ENCODE measurements at places on chromosomes 12 and 14. TPM values are rescaled to one million over a fixed set of nuclear protein-coding genes. Genes with fewer than 3 reads are reported as not detected.

GRCh38 chr12:4762773-4763172, 42.6 kb downstream of the GALNT8 start:
- no peaks in the 10 kb centered on the region for H3K36me3 ChIP-seq
- no peak overlapping the region for H3K4me3 ChIP-seq
- H3K27ac ChIP-seq, result no peak overlapping the region
- no peak for DNase-seq
- H3K4me1 ChIP-seq, result no peaks in the 10 kb centered on the region
- H3K27me3 ChIP-seq, result no peaks in the 10 kb centered on the region

- no peaks in the 10 kb centered on the region for H3K27me3 ChIP-seq
- no peak for DNase-seq
- H3K27ac ChIP-seq, result no peak overlapping the region
- no peaks in the 10 kb centered on the region for H3K4me1 ChIP-seq
These were observed 325.7 kb upstream of the RGS6 start for GRCh38 chr14:71606575-71606974.

GRCh38 chr12:93192878-93193277, 184.8 kb upstream of the NUDT4 start:
- DNase-seq, result no peak
- H3K4me1 ChIP-seq, result no peaks in the 10 kb centered on the region
- no peak overlapping the region for H3K27ac ChIP-seq
- H3K4me3 ChIP-seq, result no peak overlapping the region
- no peaks in the 10 kb centered on the region for H3K27me3 ChIP-seq

DNA sequence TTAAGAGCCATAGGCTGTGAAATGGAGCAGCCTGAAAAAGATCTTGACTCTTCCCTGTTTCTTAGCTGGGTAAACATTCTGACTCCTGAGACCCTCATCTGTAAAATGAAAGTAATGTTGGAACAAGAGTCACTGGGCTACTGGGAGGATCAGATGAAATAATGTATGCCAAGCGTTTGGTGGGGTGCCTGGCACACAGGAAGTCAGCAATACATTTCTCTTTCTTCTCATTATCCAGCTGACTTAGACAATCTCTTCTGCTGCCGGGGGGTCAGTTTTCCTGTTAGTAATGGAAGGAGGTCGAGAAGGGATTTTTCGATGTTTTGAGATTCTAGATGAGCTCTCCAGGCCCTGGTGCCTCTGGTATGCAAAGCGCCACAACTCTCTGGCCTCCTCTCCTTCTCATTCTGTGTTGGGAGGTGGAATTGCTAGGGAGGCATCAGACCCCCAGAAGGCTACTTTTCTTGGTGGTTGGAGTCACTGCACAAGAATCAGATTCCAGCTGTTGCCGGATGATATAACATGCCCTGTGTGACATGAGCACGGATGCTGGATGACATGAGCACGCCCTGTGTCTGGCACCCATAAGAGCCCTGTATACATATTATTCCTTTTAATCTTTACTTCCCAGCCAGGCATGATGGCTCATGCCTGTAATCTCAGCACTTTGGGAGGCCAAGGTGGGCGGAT, 4.3 kb downstream of the OASL start:
- H3K27me3 ChIP-seq, result no peaks in the 10 kb centered on the region
- H3K4me3 ChIP-seq, result no peak overlapping the region
- H3K36me3 ChIP-seq, result no peaks in the 10 kb centered on the region
- no peak for DNase-seq

- no peaks in the 10 kb centered on the region for H3K27me3 ChIP-seq
- no peak overlapping the region for H3K27ac ChIP-seq
- DNase-seq, result no peak
- no peaks in the 10 kb centered on the region for H3K36me3 ChIP-seq
- no peak overlapping the region for H3K4me3 ChIP-seq
These were observed 68.2 kb upstream of the E2F7 start for GRCh38 chr12:77133566-77133965.

DNA sequence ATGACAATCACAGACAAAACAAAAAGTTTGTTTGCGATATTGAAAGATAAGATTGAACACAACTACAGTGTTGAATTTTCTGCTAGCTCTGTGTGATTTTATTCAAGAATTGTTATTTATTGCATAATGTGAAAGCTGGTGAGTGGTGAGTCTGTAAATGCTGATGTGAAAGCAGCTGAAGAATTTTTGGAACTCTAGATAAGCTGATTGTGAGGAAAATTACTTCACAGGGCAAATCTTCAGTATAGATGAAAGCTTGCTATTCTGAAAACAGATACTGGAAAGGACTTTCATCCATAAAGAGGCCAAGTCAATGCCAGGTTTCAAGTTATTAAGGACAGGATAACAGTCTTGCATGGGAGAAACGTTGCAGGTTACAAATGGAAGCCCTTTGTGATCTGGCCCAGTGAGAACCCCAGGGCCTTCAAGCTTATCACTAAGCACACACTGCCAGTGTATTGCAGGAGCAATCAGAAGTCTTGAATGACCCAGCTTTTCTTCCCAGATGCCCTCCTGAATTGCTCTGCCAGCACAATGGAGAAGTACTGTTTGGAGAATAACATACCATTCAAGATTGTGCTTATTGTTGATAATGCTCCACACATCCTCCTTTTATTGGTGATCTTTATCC, 153.7 kb downstream of the PCNX1 start:
- no peak for DNase-seq
- H3K4me1 ChIP-seq, result no peaks in the 10 kb centered on the region
- H3K4me3 ChIP-seq, result no peak overlapping the region
- peaks cover 70% of the 10 kb centered on the region for H3K36me3 ChIP-seq

DNA sequence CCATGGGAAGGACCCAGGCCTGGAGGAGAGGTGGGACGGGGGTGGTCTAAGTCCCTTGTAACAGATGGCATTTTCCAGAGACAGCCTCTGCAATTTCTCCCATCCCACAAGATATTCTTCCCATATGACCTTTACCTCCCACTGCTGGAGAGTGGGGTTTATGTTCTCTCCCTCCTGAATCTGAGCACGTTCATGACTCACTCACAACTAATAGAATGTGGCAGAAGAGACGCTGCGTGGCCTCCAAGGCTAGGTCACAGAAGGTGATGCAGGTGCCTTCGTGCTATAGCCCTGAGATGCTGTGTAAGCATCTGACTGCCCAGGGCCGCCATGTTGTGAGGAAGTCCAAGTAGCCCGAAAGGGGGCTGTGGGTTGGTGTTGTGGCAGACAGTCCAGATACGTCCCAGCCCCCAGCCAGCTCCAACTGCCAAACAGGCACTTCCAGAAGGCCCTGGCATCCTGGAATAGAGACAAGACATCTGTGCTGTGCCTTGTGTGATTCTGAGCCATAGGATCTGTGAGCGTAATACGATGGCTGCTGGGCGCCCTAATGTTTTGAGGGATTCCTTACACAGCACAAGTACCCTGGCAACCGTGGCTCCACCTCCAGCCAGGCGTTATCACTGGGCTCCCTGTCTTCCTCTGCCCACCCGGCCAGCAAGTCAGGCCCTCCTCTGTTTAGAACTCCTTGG, 56.1 kb upstream of the NCOR2 start:
- no peaks in the 10 kb centered on the region for H3K27me3 ChIP-seq
- peaks cover 47% of the 10 kb centered on the region for H3K4me1 ChIP-seq
- no peak overlapping the region for H3K4me3 ChIP-seq
- DNase-seq, result no peak

GRCh38 chr12:8078916-8079315, 3.2 kb upstream of the NECAP1 start:
- H3K27ac ChIP-seq, result no peak overlapping the region
- peaks cover 12% of the 10 kb centered on the region for H3K4me1 ChIP-seq
- no peaks in the 10 kb centered on the region for H3K36me3 ChIP-seq
- no peaks in the 10 kb centered on the region for H3K27me3 ChIP-seq
- no peak for DNase-seq

DNA sequence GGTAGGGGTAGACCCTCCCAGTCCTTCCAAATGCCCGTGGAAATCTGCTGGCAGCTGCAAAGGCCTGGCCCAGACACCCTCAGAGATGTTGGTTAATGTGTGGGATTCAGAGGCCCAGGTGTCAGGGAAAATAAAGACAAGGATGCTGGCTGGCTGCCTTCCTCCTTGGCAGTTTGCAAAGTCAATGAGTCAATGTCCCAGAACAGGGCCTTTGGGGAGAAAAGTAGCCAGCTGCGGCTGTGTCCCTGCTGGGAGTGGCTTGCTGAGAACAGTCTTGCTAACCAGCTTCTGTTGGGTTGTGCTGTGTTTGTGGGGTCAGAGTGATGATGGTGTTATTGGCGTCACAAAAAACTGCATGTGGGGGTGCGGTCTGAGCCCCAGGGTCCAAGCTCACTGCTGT, 29.2 kb downstream of the GLRX5 start:
- no peak overlapping the region for H3K27ac ChIP-seq
- H3K4me1 ChIP-seq, result no peaks in the 10 kb centered on the region
- H3K4me3 ChIP-seq, result no peak overlapping the region
- no peaks in the 10 kb centered on the region for H3K27me3 ChIP-seq
- H3K36me3 ChIP-seq, result no peaks in the 10 kb centered on the region
- peak; percentile 41 for DNase-seq

- no peaks in the 10 kb centered on the region for H3K27me3 ChIP-seq
- H3K4me3 ChIP-seq, result no peak overlapping the region
- H3K36me3 ChIP-seq, result no peaks in the 10 kb centered on the region
- no peak for DNase-seq
- no peaks in the 10 kb centered on the region for H3K4me1 ChIP-seq
These were observed 162.1 kb downstream of the TMTC2 start for GRCh38 chr12:82848845-82849244.

DNA sequence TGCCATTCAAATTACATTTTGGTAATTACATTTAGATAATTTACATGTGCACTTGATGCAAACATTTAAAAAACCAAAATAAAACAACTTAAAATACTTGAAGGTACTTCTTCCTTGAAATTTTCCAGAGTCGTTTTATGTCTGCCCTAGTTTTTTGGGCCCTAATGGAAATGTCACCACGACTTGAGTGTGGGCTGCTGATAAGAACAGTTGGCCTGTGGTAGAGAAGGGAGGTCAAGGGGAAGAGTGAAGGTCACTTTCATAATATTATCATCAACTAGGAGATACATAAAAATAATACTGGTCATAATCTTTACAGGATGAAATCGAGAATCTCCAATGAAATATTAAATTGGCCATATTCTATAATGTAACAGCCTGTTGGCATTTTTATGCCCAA, 23.1 kb downstream of the ZDHHC17 start:
- no peaks in the 10 kb centered on the region for H3K36me3 ChIP-seq
- H3K4me1 ChIP-seq, result peaks cover 12% of the 10 kb centered on the region
- no peak overlapping the region for H3K27ac ChIP-seq
- no peaks in the 10 kb centered on the region for H3K27me3 ChIP-seq
- no peak overlapping the region for H3K4me3 ChIP-seq

DNA sequence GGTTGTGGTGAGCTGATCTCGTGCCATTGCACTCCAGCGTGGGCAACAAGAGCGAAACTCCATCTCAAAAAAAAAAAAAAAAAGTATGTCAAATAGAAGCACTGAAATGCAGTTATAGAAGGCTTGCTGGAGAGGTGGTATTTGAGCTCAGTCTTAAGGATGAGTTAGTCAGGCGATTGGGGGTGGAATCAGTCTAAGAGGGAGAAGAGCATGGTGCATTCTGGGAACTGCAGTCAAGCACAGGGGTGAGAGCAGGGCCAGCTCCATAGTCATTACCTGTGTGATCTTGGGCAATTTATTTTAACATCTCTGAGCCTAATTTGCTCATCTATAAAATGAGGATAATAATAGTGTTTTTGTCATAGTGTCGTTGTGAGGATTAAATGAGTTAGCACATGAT, 5.9 kb upstream of the GNB3 start:
- H3K4me1 ChIP-seq, result no peaks in the 10 kb centered on the region
- H3K4me3 ChIP-seq, result no peak overlapping the region
- H3K36me3 ChIP-seq, result no peaks in the 10 kb centered on the region
- H3K27me3 ChIP-seq, result no peaks in the 10 kb centered on the region
- DNase-seq, result no peak

- H3K27me3 ChIP-seq, result peaks cover 67% of the 10 kb centered on the region
- DNase-seq, result peak; percentile 90
- H3K27ac ChIP-seq, result no peak overlapping the region
- peaks cover 40% of the 10 kb centered on the region for H3K4me1 ChIP-seq
- H3K36me3 ChIP-seq, result no peaks in the 10 kb centered on the region
- peak overlapping the region; percentile 42 for H3K4me3 ChIP-seq
These were observed 4.4 kb upstream of the DNAJC22 start for GRCh38 chr12:49342066-49342913.

GRCh38 chr14:106511006-106511799, 984.8 kb downstream of the TMEM121 start:
- no peak for DNase-seq
- no peak overlapping the region for H3K4me3 ChIP-seq
- H3K36me3 ChIP-seq, result no peaks in the 10 kb centered on the region
- H3K4me1 ChIP-seq, result no peaks in the 10 kb centered on the region
- H3K27ac ChIP-seq, result peak overlapping the region; percentile 55

DNA sequence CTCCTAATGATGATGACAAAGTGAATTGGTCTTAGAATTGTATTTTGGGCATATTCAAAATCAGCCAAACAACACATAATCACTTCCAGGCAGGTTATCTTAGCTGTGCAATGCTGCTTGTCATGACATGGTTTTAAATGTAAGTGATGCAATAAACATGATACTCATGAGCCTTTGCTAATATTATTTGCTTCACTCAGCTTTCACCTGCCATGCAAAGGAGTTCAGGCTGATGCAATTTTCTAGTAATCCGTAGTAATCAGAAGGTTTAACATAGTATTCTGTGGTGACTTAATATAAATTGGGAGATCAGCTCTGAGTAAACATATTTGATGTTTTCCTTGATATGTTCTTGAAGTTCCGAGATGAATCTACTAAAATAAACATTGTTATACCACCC, 29.1 kb downstream of the TMEM260 start:
- no peak overlapping the region for H3K4me3 ChIP-seq
- DNase-seq, result no peak
- H3K36me3 ChIP-seq, result peaks cover 67% of the 10 kb centered on the region
- H3K4me1 ChIP-seq, result no peaks in the 10 kb centered on the region

DNA sequence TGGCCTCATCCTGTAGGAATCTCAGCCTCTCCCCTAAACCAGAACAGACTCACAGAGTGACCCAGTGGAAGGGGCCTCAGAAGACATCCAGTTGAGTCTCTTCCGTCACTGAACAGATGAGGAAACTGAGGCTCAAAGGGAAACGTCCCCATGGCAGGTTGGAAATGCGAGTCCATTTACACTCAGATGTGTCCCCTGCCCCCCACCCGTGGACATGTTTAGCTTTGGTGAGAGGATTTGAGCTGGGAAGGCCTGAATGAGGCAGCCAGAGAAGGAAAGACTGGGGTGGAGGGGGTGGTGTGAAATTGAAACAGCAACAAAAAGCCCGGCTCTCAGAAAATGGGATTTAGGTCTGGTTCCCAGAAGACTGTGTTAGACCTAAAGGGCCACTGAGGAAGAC, 1.7 kb downstream of the FAIM2 start:
- H3K27me3 ChIP-seq, result peaks cover 12% of the 10 kb centered on the region
- no peak overlapping the region for H3K27ac ChIP-seq
- no peak overlapping the region for H3K4me3 ChIP-seq
- no peak for DNase-seq
- H3K36me3 ChIP-seq, result no peaks in the 10 kb centered on the region

GRCh38 chr14:56423544-56423943, 156.1 kb upstream of the TMEM260 start:
- no peak for DNase-seq
- H3K4me3 ChIP-seq, result no peak overlapping the region
- peaks cover 8% of the 10 kb centered on the region for H3K4me1 ChIP-seq
- no peak overlapping the region for H3K27ac ChIP-seq
- H3K36me3 ChIP-seq, result no peaks in the 10 kb centered on the region
- no peaks in the 10 kb centered on the region for H3K27me3 ChIP-seq

Gene ACSS3
- 35.9 TPM for total RNA-seq

Gene SPX
- 1.7 TPM for total RNA-seq

Gene TMEM119
- total RNA-seq, result 43.8 TPM

Gene KRT3
- total RNA-seq, result not detected

Gene SALL2
- 8.1 TPM for total RNA-seq

Gene UNC79
- total RNA-seq, result 0.09 TPM

Data from upper lobe of right lung (tissue), 1 donor.